ENCODE measurements at places on chromosomes 2 and 18.

- DNase-seq = no peak
Measured at GRCh38 chr18:45935591-45936335, 31.4 kb downstream of the EPG5 start.

DNA sequence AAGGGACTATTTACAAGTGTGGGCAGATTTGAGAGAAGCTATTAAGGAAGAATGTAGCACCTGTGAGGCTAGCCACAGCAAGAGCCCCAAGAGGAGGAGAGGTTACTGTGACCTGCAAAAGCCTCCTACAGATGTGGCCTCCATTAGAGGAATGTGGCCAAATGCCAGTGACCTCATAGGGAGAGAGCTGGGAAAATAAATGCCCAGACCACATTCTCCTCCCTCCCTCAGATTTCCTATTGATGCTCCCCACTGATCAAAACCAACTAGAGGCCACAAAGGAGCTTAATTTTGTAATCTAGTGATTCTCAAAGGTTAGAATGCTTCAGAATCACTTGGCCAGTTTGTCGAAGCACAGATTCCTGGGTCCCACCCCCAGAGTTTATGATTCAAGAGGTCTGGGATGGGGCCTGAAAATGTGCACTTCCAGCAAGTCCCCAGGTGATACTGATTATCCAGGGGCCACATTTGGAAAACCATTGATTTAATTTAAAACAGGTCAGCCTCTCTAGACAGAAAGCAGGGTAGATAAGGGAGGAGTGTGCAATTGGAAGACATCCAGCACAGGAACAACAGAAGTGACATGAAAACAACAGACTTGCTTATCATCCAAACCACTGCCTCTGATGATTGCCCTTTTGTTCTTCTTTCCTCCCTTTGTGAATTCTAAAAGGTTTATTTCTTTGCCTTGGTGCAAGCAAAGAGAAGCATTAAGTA is 61.2 kb upstream of the RBBP8 start:
- no peak for DNase-seq

DNA sequence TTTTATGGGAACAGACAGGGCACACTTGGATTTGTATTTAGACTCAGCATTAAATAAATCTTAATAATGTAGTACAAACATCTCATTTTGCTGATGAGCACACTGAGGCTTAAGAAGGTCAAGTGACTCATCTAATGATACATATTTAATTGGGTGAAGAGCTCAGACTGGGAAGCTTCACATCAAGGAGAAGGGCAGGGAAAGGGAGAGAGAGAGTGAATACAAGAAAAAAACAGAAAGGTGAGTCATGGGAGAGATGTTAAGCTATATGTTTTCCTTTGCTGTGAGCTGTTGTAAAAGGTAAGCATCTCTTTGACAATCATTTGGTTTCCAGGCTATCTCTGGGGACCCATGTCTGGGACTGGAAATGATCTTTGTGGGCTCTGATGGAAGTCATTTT is 277.8 kb downstream of the SETBP1 start:
- no peak for DNase-seq

GRCh38 chr2:214651451-214651850 is 158.0 kb downstream of the BARD1 start:
- DNase-seq = no peak

- DNase-seq = no peak
Measured at GRCh38 chr2:136029149-136029548, 43.7 kb upstream of the DARS1 start.

- no peak for DNase-seq
Measured at GRCh38 chr2:197839327-197839726, 34.9 kb downstream of the PLCL1 start.

DNA sequence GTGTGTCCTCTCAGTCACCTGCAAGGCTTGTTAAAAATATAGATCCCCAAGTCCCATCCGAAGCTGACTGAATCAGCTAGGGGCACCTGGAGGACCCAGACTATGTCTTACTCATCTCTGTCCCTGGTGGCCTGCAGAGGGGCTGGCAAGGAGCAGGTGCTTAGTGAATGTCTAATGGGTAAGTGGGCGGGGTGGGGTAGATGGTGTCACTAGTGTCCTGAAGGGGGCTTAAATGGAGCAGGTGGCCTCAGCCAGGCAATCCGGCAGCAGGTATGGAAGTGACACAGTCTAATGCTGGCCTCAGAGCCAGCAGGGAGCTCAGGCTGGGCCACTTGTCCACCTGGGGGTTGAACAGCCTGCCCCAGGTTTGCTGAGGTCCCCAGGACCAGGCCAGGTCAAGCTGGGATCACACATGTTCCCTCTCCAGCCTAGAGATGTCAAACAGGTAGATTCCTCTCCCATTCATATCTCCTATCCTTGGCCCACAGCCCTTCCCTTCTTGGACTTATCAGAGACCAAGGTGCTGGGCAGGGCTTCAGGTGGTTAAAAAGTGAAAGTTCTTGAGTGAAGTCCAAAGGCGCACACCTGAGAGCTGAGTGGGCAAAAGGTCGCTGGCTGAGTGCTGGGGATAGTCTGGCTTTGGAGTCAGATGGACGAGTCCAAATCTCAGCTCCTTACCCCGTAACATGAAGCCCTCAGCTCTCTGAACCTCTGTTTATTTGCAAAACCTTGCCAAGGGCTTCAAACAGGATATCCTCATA is 1.7 kb downstream of the STEAP3 start:
- DNase-seq = peak; percentile 63

DNA sequence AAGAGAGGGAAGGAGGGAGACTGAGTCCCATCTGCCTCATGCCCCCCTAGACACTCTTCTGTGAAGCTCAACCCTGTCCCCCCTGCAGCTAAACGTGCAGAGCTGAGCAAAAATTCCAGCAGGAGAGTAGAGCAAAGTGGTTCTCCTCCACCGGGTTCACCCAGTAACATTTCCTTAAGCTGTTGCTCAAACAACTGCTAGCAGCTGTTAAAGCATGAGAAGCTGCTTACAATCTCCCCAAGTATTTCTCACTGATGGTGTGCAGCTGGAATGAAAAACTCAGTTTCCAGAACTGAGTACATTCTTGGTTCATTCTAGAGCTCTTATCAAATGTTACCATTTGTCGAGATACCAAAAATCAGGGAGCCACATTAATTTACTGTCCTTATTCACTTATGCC is 92.3 kb downstream of the STK39 start:
- no peak for DNase-seq

GRCh38 chr2:198315791-198316630 is 511.6 kb downstream of the PLCL1 start:
- DNase-seq = no peak

DNA sequence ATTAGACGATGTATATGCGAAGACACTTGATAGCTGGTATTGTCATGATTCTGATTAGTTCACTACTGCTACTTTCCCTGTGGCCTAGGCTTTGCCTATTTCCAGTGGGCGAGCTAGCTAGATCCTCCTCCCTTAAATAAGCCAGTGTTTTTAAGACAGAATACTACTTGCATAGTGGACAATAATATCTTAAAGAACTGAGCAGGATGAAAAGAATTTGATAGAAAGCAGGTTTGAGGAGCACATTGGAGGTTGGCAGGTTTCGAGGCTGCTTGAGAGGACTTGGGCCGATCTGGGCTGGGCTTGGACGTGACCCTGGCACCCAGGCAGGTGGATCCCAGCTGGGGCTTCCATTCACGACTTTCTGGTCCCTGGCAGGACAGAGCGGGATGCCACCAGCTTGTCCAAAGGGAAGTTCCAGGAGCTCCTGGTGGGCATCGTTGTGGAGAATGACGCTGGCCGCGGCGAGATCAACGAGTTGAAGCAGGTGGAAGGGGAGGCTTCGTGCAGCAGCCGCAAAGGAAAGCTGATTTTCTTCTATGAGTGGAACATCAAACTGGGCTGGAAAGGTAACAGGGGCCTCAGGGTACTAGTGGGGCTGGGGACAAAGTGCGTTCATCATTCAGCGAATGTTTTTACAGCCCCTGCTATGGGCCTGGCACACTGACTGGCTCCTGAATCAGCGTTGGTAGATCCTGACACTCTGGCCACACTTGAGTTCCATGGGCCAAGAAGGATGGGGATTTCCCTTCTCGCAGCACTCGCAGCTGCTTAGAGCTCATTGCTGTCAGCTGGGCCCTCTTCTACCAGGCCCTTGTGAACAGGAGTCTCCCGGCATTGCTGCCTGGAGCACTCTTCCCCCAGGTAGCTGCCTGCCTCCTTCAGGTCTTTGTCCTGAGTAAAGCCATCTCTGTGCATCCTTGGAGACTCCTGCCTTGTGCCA is 16.9 kb downstream of the C2orf74 start:
- no peak for DNase-seq

GRCh38 chr2:28355521-28356094 is 37.0 kb upstream of the FOSL2 start:
- peak; percentile 84 for DNase-seq

GRCh38 chr2:44598330-44599119 is 236.8 kb downstream of the CAMKMT start:
- DNase-seq = no peak
